ENCODE measurements at places on chromosomes 5 and 9.

DNA sequence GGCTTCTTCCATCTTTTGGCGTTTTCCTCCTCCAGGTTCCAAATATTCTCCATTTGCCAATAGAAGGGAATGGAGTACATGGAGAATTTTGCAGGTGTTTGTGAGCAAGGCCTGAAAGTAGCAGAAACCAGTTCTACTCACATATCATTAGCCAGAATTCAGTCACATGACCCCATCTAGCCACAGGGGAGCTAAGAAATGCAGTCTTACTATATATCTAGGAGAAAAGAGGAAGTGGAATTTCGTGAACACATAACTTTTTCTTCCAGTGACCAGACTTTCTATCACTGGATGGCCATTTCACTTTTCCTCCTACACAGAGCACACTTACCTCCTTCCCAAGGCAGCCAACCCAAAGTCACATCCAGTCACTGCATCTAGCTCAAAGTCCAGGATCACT lies 55.1 kb downstream of the LOX start:
- no peak for DNase-seq

GRCh38 chr9:127491516-127491915 lies 40.2 kb downstream of the LRSAM1 start:
- DNase-seq = no peak

GRCh38 chr5:154753792-154754191 lies 1.4 kb upstream of the LARP1 start:
- DNase-seq = no peak

DNA sequence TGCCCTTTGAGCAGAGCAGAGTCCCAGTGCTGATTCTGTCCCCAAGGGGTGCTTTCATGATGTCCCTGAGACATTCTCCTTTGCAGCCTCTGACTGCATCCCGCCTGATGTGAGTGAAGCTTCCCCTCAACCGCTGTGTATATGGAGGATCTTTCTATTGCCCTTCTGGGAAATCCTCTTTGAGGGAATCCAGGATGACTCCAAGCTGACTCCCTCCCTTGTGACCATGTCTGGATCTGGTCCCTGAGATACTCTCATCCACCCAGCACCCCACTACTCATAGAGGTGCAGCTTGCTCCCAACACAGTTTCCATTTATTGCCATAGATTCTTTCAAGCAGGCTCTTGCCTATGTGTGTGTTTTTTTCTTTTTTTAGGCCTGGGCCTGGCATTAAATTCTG lies 216.5 kb downstream of the SEC61B start:
- no peak for DNase-seq

Data from stimulated activated CD8-positive, alpha-beta memory T cell treated with anti-CD3 and anti-CD28 coated beads, Interleukin-4, amount 100 ng/mL, for 4 hours (primary cell).